AG10803 (cell line): ENCODE measurements at places on chromosomes 3 and 15.

- no peak for DNase-seq
Observed at GRCh38 chr3:175692256-175692655, 833.1 kb downstream of the NAALADL2 start.

DNA sequence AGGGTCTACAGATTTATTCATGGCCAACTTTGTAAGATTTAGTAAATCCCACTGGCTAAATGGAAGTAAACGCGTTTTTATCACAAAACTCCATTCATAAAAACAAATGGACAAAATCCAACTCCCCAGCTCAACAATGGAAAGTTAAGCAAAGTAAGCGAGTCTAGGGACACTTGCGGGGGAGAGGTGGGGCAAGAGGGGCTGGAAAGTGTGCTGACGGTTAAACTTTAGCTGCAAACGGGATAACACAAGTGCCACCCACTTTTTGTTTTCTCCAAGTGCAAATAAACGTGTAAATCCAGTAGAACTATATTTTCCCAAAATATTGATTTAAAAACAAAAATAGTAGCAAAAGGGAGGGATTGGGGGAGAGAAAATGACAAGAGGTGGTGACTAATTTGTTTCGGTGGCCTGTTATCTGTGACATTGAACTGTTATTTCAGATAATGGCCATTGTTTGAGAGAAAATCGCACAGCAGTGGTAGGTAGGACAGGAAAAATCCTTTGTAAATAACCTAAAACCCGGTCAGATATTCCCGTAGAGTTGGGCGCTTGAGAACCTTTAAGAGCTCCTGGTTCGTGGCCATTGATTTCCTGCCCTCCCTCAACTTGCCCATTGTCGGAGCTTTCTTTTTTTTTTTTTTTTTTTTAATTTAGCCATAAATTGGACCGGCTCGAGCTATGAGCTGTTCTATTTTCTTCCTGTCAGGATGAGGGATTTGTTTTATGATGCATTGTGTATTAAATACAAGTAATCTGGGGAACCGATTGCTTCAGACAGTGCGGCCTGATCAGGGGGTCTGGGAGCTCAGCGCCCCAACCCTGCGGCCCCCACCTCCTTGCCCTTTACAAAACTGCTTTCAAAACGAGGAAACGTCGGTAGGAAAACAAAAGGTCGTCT lies 514.8 kb downstream of the MECOM start:
- DNase-seq = no peak

DNA sequence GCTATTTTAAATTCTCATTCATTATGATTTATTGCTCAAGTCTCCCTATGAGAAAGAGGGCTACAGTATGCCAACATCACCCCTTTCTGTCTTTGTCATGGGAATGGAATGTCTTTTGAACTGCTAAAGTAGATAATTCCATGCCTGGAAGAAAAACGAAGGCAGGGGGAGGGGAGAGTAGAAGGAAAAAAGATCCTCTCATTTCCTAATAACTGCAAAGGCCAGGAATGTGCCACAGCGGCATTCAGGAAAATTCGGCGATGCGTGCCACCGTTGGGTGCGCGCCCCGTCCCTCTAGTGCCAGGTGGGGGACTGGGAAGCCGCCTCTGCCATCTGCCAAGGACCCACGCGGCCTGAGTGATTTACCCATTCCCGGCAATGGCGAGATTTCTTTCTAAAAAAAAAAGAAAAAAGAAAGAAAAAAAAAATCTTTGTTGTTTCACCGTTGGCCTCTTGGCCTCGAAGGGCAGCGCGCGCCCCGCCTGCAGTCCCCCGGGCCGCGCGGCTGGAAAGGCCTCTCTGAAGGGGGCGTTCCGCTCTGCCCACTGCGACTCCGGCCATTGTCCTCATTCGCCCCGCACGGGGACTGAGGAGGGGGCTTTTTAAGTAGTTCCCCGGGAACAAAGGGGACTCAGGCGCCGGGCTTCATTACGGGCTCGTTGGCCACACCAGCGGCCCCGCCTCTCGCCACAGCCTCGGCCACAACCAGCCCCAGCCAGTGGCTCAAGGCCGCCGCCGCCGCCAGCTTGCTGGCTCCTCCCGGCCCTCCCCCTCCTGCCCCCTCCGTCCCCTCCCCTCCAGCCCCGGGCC lies 54.5 kb downstream of the CPN2 start:
- DNase-seq = peak; percentile 81

DNA sequence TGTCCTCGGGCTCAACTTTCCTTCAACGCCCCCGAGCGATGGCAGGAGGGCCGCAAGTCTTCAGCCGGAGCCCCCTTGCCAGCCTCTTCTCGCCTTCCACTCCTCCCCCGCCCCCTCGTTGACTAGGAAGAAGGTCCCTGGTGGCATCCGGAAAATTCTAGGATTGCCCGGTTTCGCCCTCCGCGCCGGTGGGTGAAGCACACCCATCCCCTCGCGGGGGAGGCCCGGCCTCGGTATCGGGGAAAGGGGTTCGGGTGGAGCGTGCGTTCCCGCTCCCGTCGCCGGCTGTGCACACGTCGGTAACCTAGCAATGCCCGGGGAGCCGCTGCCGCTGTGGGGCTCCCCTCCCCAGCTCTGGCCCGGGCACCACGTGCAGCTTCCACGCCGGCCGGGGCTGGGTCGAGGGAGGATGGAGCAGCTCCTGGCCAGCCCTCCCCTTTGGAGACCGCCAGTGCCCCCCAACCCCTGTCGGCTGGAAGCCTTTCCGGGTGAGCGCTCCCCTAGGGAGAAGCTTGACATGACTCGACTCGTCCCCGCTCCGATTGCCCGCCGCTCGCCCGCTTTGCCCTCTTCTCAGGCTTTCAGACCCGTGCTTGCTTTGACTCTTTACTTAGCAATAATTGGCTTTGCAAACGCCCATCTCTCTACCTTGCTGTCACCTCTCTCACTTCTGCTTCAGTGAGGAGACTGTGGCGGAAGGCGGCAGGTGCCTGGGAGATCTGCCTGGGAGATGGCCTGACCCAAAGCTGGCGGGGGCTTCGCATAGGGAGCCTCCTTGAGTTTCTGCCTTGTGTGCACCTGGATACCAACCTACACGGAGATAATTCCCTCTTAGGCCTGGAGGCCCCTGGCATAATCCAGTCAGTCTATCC lies 1.3 kb downstream of the CACNA1D start:
- DNase-seq = no peak

GRCh38 chr3:11289864-11290263 lies 17.7 kb downstream of the ATG7 start:
- no peak for DNase-seq

DNA sequence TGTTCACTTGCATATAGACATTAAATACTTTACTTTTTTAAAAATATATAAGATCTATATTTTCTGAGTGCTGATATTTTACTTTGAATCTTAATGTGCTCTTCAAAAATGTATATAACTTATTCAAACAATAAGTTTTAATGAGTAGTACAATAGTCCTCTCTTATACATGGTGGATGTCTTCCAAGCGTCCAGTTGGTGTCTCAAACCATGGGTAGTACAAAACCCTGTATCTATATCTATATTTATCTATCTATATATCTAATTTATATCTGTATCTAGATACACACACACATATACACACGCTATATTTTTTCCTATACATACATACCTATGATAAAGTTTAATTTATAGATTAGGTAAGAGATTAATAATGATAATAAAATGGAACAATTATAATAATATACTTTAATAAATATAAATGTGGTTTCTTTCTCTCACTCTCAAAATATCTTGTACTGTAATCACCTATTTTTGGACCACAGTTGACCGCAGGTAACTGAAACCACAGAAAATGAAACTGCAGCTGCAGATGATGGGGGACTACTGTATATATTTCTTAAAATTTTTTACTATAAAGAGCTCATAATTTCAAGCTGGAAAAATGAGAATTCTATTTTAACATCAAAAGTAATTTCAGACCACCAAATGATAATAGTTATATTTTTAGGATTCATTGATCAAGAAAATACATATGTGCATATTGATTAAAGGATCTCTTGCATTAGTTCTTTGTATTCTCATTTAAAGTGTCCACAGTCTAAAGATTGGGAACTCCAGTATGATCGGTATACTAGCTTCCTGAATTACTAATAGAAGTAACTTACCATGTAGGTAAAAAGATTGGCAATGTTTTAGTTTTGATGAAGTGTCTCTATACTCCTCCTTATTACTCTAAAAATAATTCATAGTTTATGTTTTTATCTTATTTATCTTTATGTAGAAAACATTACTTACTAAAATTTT lies 215.1 kb upstream of the MLF1 start:
- DNase-seq = no peak

GRCh38 chr15:74007820-74008371 lies 13.4 kb downstream of the PML start:
- DNase-seq = no peak

DNA sequence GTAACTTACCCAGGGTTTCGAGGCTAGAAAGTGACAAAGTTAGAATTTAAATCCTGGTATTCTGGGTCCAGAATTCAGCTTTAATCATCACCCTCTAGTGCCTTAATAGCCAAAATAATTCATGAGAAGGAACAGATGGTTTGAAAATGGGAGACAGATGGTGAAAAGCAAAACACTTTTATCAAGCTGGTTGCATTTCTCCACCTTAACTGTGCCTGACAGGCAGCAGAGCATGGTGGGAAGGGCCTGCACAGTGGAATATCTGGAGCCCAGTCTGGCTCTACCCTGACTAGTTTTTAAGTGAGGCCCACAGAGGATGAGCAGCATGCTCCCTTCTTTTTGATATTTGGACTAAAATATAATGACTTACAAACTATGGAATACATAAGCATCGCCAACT lies 35.6 kb upstream of the RASGRP1 start:
- DNase-seq = no peak

DNA sequence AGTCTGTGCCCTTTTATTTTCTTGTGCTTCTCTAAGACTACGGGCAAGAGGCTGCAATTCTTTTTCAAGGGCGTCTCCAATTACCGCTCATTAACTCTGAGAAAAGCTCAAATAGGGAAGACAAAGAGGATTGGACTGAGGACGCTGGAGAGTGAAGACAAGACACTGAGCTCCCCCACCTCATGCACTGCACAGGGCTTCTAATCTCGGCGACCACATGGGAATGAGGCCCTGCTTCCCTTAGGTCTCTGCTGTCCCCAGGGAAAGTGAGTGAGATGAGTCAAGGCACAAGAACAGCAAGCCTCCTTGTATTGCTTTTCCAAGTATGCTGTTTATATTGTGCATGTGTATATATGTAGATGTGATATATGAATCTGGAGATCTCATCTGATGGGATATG lies 392.2 kb upstream of the CFAP20DC start:
- DNase-seq = no peak

- no peak for DNase-seq
Observed at GRCh38 chr15:89316504-89316903, 18.1 kb downstream of the POLG start.

- no peak for DNase-seq
Observed at GRCh38 chr3:195751560-195751959, 30.8 kb downstream of the MUC20 start.

DNA sequence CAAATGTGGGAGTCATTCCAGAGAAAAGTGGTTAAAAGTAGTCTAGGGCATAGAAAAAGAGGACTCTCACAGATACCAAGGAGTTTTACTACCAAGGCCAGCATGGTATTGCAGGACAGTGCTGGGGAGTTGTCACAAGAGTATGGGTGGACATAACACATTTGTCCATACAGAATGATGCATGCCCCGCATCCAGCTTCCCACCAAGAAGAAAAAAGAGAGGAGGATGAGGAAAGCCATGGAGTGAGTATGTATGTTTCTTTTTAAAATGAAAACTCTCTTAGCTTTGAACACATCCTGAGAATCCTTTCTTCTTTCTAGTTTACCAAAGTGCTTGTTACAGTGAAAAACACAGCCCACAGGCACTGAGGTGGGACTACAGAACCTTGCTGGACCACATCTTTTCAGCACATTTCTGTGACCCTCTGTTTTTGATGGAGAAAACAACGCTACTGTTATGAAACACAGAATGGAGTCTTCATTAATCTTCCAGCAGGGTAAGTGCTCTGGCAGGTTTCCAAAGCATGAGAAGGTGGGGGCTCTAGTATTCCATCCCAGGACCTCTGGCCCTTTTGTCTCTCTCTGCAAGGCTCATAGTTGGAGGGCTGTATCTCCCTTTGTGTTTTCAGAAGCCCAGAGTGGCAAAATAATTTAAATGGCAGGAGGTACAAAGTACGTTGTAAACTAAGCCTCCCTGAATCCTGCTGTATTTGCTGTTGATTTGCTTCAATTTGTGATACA lies 12.7 kb downstream of the NR2E3 start:
- DNase-seq = no peak

DNA sequence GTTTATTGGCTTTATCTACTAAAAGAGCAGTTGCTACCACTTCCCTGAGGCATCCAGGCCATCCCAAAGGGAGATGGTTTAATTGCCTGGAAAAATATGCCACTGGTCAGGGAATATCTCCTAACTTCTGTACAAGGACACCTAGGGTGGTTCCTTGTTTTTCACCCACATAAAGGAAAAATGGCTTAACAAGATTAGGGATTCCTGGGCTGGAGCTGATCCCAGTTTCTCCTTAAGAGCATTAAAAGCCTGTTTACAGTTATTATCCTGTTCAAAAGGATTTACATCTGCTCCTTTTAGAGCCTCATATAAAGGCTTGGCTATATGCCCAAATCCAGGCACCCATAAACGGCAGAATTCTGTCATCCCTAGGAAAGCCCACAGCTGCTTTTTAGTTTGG lies 70.2 kb upstream of the WNT7A start:
- no peak for DNase-seq

DNA sequence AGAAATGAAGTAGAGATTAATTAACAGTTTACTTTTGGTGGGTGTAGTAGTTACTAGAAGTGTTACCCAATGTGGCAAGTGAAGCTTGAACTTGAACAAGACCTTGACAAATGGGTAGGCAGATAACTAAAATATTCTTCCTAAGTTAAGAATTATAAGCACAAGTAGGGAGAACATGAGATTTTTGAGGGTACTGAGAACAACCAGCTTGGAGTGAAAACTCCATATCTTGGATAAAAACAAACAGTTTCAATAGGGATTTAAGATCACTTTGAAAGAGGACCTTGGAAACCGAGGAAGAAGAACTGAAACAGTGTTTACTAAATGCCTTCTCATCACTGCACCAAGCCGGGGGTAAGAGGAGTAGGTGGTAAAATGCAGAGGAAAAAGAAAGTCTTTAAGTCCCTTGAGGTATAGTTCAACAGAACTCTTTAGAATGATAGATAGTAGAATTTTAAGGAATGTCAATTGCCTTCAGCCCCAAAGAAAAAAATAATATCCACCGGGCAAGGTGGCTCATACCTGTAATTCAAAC lies 496.7 kb downstream of the NAALADL2 start:
- no peak for DNase-seq

DNA sequence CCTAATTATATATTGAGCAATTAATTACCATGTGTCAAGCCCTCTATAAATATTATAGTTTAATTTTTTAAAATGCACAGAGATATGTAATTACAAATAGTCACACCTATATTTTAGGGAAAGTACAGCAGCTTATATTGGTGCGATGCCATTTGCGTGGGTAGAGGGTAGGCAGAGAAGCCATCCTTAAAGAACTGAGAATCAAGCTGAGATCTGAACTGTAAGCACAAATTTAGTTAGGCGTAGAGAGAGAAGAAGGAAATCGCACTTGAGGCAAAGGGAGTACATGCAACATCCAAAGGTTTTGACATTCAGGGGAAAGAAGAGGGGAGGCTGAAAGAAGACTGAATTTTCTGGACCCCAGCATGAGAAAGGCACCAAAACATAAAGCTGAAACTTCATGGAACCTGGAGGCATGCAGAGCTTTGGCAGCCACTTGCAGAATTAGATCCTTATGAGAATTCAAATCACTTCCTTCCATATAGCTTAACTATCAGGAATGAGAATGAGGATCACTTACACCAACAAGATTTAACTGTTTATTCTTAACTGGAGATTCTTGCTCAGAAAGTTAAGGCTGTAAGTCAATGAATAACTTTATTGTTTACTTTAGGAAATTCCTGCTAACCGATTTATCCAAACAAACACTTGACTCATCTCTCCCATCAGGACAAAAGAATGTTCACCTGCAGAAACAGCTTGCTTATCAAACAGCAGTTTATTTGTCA lies 114.3 kb downstream of the TGFBR2 start:
- DNase-seq = peak; percentile 43
